Chondrocyte (in vitro differentiated cells): ENCODE measurements at places on chromosomes 2 and 18. TPM values are rescaled to one million over a fixed set of nuclear protein-coding genes. Genes with fewer than 3 reads are reported as not detected.

Gene HOXD13
- total RNA-seq: not detected in 3 replicates

Gene COLEC12
- total RNA-seq: 2.1 to 17.8 TPM (median 2.2 TPM) in 3 replicates

Gene GBX2
- 12.5 to 17.8 TPM (median 16.7 TPM) in 3 replicates for total RNA-seq

Gene DSG4
- not detected in 3 replicates for total RNA-seq

Gene REG3G
- not detected in 3 replicates for total RNA-seq

Gene IKZF2
- total RNA-seq: 8.6 to 18.1 TPM (median 9.2 TPM) in 3 replicates

Gene ANKRD30BL
- total RNA-seq: not detected in 3 replicates
